Dorsolateral prefrontal cortex (tissue), 122 donors: ENCODE measurements at places on chromosomes 7 and 10.

DNA sequence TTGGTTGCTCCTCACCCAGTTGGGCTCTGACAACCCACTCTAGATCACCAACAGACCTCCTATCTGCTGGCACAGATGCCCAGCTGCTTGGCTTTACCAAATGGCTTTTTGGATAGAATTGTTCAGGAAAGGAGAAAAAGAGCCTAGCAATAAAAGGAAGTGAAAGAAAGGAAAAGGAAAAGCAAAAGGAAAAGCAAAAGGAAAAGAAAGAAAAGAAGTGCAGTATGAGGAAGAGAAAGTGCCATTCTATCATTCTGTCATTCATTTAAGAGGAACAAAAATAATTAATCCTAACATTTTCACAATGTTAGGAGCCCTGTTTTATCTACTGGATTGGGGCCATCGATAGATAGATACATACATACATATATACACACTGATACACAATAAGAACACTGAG is 353.6 kb downstream of the THSD7A start:
- no peak for DNase-seq

GRCh38 chr7:155997431-155998327 is 185.4 kb upstream of the SHH start:
- no peak for DNase-seq

DNA sequence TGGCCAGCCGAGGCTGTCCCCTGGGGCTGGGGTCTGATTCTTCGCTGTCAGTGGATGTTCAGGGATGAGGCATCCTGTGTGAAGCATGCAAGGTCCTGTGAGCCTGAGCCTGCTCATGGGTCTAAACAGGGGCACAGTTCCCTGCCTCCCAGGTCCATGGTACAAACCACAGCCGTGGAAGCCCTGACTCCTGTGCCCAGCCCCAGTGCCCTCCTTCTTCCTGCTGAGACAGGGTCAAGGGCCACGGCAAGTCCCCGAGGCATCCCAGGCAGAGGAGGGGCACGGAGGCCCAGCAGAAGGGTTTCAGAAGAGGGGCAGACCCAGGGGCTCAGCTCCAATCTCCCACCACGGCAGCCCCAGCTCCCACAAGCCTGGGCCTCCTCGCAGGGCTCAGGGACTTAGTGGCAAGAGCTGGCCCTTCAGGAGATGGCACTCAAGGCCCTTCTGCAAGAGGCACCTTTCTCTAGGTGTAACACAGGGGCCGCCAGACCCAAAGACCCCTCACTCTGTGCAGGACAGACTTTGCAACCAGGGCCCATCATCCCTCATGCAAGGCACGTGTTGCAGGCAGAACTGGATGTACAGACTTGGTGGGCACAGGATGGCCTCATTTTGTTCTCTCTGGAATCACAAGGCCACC is 248.8 kb downstream of the TCERG1L start:
- DNase-seq: no peak

- DNase-seq: no peak
These were observed 25.8 kb downstream of the CEP41 start for GRCh38 chr7:130415006-130415405.

DNA sequence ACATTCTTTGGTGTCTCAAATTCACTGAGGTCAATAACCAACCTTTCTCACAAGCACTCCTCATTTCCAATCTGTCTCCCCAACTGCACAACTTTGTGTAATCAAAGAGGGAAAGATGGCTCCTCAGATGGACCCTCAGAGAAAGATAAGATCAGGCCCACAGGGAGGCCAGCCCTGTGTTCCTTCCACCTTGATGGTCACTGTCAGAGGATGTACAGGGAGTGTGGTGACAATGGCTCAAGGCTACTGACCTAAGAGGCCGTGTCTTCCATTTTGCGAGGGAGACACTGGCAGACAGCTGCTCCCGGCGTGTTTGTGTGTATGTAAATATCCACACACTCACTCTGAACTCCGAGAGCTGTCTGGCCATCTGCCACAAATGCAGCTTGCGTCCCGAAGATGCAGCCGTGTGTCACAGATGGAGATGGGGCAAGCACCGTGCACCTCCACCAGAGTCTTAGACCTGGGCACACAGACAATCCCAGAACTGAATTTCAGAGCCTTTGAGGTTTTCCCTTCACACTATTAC is 712.1 kb upstream of the NRP1 start:
- DNase-seq: no peak

GRCh38 chr7:152411389-152411788 is 24.4 kb downstream of the KMT2C start:
- DNase-seq: no peak

DNA sequence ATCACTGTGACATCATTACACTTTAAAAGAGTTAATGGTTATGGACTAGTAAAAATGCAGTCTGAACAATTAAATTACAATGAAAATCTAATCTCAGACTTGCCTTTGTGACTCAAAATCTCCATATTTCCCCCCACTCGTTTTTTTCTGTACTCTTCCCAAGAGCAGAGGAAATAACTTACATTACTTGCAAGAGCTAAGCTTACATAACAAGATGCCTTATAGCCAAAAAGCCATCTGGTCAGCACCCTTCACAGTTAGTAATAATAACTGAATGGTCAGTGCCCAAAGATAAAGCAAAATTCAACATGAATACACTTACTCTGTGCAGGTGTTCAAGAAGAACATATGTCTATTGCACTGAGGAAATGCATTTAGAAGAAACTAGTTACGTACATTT is 1381.5 kb upstream of the CELF2 start:
- no peak for DNase-seq

- no peak for DNase-seq
These were observed 49.3 kb downstream of the TPK1 start for GRCh38 chr7:144786522-144786921.

DNA sequence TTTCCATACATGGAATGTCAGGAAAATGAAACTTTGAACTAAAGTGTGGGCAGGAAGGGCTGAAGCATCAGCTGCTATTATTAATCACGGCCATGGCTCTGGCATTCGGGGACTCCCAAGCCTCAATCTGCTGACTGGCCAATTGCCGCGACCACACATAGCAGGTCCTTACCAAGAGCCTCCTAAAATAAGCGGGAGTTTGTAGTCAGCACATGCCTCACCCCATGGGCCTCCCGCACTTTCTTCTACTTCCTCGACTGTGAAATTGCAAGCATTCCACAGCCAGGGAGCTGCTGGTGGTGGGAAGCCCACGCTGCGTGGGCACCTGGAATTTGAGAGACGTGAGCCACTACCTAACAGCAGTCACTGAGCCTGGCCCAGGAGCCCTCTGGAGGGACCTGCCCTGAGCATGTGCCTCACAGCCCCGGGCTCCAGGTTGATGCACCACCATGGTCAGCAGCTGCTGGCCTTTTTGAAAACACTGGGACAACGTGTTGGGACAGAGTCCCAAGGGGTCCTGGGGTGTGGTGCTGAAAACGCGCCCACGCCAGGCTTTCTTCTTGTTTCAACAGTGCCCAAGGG is 211.4 kb downstream of the TNS3 start:
- DNase-seq: no peak

DNA sequence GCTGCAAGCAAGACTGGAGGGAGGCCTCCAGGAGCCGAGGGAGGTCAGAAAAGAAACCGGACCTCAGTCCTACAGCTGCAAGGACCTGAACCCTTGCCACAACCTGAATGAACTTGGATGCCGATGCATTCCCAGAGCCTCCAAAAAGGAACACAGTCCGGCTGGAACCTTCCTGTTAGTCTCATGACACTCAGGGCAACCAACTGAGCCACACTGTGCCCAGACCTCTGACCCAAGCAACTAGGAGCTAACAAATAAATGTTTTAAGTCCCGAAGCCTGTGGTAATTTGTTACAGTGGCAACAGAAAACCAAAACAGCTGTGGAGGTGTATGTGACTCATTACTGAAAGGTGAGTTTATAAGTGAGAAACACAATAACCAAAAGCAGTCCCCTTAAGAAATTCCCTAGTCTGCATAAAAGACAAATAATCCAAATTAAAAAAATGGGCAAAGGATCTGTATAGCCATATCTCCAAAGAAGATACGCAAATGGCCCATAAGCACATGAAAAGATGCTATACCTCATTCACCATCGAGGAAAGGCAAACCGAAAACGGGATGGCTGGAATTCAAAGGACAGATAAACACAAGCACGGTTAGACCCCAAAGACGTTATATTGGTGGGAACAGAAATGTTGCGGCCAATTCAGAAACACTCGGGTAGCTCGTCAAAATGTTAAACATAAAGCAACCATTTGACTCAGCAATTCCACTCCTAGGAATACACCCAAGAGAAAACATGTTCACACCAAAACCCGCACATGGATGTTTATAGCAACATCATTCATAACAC is 24.8 kb downstream of the GNA12 start:
- no peak for DNase-seq

GRCh38 chr7:90564455-90564854 is 31.7 kb upstream of the CDK14 start:
- DNase-seq: no peak

- no peak for DNase-seq
These were observed 53.3 kb downstream of the C10orf90 start for GRCh38 chr10:126617208-126617607.

GRCh38 chr7:139246905-139247304 is 15.9 kb downstream of the UBN2 start:
- DNase-seq: no peak

GRCh38 chr10:106399112-106399511 is 765.4 kb downstream of the SORCS1 start:
- DNase-seq: no peak

DNA sequence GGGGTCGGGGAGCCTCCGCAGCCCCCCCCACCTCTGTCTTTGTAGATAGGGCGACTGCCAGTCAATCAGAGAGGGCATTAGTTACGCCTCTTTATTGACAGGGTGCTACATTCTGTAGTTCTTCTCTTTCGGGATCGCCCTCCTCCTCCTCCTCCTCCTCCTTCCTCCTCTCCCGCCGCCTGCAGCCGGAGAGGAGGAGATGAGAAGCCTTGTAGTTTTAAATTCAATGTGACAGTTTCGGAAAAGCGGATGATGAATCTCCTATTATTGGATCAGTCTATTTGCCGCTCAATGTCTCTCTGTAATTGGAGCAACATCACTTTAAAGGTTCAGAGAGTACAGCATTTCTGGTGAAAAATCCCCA is 587 bp upstream of the UNCX start:
- DNase-seq: no peak

- DNase-seq: no peak
These were observed 24.8 kb downstream of the BRAF start for GRCh38 chr7:140899883-140900282.

DNA sequence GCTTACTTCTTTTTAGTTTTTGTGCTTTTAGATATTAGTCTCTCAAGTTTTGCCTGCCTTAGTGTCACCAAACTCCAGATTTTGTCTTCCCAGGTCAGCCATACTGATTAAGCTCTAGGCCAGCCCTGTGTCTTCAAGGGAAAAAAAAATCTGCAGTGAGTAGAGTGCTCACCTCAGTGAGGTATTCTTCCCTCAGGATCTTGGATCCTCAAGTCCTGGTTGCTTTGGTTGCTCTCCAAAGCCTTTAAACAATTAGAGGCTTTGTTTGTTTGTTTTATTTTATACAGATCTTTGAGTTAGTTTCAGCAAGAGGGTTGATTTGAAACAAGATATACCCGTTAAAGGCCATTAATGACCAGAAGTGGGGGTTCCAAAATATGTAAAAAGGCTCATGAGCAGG is 165.2 kb downstream of the GPR158 start:
- no peak for DNase-seq

- no peak for DNase-seq
These were observed 146.4 kb upstream of the LYZL2 start for GRCh38 chr10:30775779-30776591.

GRCh38 chr10:17232276-17232960 is 4.4 kb downstream of the VIM start:
- no peak for DNase-seq

DNA sequence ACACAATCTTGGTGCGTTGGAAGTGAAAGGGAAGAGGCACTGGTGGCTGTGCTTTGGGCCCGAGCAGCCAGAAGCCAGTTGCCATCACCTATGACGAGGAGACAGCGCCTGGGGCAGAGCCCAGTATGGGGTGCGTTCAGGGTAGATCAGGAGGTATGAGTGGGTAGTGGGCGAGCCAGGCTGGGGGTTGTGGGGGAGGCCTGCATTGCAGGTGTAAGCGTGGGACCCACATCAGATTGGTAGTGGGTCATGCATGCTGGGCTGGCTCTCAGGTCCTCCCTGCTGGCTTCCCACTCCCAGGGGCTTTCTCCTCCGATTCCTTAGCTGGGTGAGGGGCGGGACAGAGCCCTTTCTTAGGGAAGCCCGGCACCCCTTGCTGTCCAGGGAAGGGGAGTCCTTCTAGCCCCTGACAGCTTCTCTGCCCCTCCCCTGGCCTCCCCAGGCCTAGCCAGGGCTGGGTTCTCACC is 445 bp upstream of the PVRIG start:
- DNase-seq: no peak

DNA sequence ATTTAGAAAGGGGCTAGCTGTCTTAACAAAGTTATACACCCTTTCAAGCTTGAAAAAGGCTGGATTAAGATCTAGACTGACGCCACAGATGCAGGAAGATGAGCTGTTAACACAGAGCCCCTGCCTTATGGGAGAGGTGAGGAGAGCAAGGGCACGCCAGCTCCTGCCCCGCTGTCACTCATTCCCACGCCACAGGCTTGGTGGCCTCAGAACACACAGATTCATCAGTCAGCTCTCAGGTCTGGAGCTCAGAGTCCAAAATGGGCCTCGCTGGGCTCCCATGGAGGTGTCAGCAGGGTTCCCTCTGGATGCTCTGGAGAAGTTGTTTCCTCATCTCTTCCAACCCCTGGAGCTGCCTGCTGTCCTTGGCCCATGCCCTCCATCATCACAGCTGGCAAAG is 554.2 kb downstream of the TCERG1L start:
- no peak for DNase-seq

DNA sequence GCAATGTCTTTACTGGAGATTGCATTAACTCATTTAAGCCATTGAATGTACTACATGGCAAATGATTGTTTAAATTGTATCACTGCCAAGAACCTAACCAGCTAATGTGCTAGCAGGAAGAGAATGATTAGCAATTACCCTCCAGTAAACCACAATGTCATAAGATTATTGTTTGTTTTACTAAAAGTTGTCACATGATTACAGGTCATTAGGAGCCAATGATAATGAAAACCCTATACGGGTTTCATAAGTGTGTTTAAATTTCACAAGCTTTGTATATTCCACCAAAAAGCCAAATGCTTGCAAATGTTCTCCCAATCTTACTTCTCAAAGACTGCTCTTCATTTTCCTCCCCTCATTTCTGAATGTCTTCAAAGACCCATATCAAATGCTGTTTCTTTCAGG is 76.5 kb upstream of the PPP1R3C start:
- no peak for DNase-seq

DNA sequence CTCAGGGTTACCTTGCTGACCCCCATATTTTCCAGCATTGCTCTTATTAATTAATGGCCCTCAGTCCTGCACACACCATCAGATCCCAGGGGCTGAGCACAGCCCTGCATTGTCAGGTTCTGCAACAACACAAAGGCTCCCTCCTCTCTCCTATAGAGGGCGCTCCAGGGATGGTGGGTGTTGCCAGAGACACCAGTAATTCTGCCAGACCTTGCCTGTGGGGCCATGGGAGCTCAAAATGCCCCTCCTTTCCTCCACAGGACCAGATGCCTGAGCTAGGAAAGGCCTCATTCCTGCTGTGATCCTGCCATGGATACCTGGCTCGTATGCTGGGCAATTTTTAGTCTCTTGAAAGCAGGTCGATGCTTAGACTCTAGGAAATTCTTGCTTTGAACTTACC is 42.8 kb upstream of the PRSS58 start:
- DNase-seq: no peak
